Bone marrow (tissue), 2 donors: ENCODE measurements at places on chromosomes 7 and 10.

DNA sequence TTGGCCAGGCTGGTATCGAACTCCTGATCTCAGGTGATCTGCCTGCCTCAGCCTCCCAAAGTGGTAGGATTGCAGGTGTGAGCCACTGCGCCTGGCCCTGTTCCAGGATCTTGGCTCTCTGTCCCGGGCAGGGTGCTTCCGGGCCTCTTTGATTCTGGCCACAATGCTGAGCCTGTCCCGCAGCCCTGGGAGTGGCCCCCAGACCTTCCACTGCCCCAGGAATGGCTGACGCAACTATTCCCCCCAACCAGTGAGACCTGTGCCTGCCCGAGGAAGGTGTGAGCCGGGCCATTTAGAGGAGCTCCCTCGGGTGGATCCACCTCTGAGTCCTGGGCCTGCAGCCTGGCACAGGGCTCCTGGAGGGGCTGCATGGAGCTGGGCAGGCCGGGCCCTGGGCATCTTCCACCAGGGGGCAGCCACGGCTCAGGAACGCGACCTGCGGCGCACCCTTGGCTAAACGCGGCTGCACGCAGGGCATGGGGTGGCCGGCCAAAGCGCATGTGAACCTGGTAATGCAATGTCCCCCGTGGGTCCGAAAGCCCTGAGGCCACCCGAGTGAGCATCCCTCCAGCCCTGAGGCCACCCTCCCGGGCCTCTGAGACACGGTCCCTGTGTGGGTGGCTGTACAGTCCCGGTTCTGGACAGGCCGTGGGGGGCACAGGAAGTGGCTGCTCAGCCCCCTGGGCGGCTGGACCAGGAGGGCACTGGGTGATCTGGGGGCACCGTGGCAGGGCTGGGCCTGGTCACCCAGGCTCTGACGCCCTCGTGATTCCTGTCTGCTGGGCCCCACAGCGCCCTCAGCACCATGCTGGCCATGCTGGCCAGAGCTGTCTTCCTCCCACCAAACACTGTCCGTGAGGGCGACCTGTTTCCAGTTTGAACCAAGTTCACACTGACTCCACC is 24.8 kb downstream of the GRIFIN start:
- peak; percentile 69 for DNase-seq

GRCh38 chr10:110498982-110499795 is 1.5 kb downstream of the DUSP5 start:
- DNase-seq: no peak

DNA sequence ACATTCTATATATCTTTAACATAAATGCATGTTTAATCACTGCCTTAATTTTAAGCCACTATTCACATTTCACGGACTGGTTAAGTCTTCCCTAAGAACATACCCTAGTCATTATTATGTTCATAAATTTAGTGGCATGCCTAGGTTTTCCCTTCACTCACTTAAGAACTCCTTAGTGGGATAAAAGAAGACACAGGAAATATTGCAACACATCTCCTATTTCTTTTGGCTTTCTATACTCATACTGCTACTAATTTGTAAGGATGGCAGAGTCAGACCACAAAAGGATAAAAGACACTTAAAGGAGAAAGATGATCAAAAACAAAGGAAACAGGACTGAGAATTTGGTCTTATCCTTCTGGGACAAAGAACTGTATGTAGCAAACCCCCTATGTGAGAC is 951.4 kb downstream of the SORCS3 start:
- no peak for DNase-seq

DNA sequence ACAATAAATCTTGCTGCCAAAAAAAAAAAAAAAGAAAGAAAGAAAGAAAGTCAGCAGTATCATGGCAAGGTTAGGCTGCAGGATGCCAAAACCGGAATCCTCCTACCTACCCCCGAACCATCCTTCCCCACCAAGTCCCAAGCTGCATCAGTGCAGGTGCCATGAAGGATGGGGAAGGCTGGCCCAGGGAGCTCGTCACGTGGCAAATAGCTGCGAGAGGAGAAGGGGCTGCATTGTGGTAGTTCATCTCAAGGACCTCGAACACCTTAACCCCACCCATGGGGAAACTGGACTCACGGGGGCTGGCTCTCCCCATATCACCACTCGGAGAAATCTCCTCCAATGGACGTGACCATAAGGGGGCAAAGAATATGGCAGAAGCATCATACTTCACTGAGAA is 86.2 kb downstream of the TACC2 start:
- DNase-seq: no peak

GRCh38 chr7:25659841-25660240 is 431.6 kb upstream of the NPVF start:
- no peak for DNase-seq

GRCh38 chr10:102368077-102368476 is 27.4 kb upstream of the NFKB2 start:
- no peak for DNase-seq

GRCh38 chr7:27210441-27211083 is 10.7 kb upstream of the HOXA13 start:
- DNase-seq: no peak

DNA sequence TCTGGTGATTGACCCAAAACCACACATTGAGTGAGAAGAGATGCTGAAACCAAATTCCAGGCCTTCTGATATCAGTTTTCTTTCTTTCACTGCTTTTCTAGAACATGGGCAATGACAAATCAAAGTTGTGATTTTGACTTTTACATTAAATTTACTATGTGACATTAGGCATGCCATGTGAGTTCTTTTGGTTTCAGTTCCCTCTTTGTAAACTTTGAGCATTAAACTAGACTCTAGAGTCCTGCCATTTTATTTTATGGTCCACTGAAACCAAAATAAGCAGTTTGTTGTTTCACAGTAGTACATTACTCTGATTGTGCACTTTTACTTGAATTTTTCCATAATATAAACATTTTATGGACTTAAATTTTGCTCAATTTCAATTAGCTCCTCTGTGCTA is 381.1 kb upstream of the SEMA3D start:
- DNase-seq: no peak

GRCh38 chr7:69105981-69106380 is 492.3 kb upstream of the AUTS2 start:
- DNase-seq: no peak

DNA sequence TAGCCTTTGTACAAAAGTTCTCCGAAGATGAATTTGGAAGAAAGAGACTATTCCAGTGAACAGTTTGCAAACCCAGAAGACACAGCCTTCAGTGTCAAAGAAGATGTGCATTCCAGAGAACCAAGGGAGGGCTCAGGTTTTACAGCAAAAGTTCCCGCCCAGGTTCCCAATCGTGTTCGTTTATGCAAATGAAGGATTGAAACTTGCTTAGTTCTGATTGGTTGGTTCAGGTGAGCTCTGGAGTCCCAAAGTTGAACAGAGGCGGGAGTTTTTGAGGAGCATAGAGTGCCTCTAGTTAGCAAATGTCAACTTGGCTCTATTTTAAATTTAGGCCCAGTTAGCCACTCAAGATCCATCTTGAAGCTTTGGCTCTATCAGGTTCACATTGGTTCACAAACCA is 51.3 kb downstream of the TMEM270 start:
- no peak for DNase-seq

DNA sequence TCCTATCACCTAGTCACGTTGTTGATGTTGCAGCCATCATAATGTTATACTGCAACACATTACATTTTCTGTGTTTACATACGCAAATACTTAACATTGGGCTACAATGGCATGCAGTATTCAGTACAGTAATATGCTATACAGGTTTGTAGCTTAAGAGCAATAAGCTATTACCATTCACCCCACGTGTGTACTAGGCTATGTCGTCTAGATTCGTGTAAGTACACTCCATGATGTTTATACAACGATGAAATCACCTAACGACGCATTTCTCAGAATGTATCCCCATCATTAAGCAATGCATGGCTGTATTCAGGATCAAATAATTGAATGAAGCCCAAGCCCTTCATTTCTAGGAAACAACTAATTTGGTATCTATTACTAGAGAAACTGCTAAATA is 43.4 kb upstream of the C1GALT1 start:
- DNase-seq: no peak

DNA sequence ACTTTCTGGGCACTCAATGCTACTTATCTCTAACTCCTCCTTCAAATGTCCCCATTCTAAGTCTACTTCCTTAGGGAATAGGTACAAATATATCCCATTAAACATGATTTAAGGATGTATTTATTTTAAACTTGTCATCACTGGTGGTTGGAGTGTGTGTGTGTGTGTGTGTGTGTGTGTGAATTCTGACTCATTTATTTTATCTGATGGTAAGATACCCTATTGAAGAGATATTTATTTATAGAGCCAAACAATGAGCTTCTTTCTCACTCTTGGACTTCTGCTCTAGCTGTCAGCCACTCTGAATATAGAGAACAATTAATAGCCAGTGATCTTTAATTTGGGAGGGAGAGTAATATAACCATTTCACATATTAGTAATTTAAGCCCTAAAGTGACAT is 17.8 kb upstream of the MAGI2 start:
- no peak for DNase-seq

DNA sequence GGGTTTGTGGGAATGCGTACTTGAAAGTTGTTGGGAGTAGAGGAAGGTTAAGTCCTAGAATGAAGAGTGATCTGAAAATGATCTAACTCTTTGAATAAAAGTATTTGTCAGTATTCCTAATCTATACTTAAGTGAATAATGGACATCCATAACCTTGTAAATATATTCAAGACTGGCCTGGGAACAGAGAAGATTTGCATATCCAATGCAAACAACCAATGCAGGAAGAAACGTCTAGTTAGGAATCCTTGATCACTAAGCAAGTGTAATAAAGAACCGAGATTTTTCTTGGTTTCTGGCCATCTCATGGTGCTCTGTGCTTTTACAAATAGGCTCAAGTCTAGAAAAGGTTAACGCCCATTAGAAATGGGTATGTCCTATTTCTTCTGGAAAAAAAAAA is 157.1 kb downstream of the RAB11FIP2 start:
- no peak for DNase-seq

GRCh38 chr7:46835556-46835955 is 746.4 kb downstream of the TNS3 start:
- no peak for DNase-seq

- DNase-seq: no peak
Observed at GRCh38 chr10:70404787-70405036, 767 bp downstream of the EIF4EBP2 start.

DNA sequence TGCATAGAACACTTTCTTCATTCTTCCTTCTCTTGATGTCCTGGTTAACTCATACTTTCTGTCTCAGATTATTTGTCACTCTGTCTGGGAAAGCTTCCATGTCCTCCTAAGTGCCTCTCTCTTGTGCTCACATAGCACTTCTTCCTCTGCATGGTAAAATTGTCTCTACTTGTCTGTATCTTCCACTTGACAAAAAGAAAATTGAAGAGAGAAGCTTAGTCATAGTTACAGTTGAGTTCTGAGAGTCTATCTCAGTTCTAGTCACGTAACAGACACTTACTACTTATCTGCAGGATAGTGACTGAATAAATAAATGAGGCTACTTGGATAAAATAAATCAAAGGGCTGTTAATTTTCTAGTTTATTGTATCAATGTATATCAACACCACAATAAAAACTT is 458.1 kb downstream of the HTR7 start:
- DNase-seq: no peak

- DNase-seq: no peak
Observed at GRCh38 chr10:35822316-35822715, 180.2 kb upstream of the FZD8 start.

DNA sequence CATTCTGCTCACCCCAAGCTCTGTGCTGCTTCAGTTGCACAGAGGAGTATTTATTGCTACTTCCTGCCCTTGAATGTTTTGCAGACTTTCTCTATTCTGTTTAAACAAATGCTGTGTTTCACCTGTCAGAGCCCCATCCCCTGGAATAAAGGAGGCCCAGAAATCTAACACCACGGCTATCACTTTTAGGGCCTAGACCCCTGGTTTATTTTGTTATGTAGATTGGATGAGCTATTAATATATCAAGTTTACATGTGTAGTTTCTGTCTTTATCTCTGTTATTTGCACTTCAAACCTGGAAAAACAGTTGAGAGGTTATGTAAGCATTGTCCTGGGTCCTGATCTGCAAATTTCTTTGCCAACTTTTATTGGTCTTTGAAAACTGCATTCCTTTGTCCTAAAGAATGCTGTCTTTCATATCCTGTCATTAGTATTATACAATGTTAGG is 630.1 kb downstream of the PARD3 start:
- DNase-seq: no peak

DNA sequence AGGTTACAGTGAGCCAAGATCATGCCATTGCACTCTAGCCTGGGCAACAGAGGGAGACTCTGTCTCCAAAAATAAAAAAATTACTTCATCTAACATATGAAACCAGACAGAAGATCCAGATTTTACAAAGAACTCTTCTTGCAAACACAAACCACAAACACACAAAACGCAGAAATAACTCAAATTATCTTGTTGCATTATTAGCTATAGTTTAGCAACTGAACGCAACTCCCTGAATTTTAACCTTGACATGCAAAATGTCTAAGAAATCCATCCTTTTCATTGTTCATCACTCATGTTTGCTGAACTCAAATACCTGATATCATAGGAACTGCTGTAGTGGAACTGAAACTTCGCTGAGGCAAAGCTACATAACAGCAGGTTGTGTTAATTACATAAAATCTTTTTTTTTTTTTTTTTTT is 64.1 kb downstream of the MICU1 start:
- DNase-seq: no peak

DNA sequence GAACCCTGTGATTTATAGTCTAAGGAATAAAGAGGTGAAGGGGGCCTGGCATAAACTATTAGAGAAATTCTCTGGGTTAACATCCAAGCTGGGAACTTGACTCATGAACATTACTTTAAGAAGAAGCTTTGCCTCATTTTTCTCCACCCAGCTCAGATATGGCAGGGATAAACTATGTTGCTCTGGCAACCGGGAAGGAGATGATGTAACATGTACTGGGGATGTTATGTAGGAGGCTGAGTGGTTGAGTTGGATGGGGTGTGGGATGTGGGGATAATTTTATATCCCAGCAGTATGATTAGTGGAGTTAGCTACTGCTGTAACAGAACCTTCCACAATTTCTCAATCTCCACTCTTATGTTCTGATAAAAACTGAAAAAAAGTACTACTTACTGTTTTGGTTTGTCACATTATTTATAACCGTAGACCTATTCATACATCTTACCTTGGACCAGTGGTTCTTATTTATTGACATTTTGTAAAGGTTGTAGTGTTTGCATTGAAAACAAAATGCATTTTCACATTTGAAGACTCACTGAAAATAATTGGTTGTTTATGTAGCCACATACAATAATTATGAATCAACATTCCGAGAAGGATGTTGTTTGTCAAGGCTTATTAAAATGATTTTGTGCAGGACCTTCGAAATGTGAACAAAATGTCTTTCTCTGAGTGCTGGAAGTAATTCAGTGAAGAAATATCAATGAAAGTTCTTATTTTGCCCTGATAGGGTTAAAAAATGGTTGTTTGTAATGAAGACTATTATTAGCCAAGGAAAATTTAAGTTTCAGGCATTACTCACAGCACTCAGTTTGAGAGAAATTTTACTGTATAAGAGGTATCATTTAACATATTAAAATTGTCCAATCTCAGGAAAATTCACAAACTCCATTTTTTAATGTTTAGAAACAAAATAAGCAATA is 1.3 kb downstream of the OR2F2 start:
- DNase-seq: no peak

- peak; percentile 54 for DNase-seq
Observed at GRCh38 chr7:128387216-128388144, 22.3 kb downstream of the IMPDH1 start.

GRCh38 chr10:48574322-48574796 is 30.5 kb downstream of the ARHGAP22 start:
- DNase-seq: no peak
